ENCODE measurements at places on chromosomes 13 and 19.

DNA sequence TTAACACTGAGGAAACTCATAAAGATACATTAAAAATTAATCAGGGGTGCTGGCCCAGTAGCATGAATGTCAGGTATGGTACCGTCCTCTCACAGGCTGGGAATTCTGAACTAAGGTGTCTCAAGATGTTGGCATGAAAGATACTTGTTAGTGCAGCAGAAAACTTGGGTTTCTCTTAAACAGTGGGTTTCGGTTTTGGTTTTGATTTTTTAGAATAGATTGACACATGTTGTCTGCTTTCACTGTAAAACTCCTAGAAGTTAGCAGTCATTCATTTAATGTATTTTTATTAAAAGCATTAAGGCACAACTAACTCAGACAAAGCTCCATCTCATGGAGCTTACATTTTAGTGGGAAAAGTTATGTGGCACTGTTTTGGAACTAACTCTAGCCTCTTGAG lies 3.5 kb upstream of the OBI1 start:
- no peak for DNase-seq

- no peak for DNase-seq
Observed at GRCh38 chr13:112619730-112620631, 32.0 kb upstream of the TUBGCP3 start.

GRCh38 chr19:46992699-46993535 lies 26.7 kb upstream of the NPAS1 start:
- no peak for DNase-seq

- no peak for DNase-seq
Observed at GRCh38 chr19:6576869-6577475, 14.0 kb downstream of the CD70 start.

GRCh38 chr19:7947939-7948338 lies 4.5 kb upstream of the TIMM44 start:
- DNase-seq: no peak

DNA sequence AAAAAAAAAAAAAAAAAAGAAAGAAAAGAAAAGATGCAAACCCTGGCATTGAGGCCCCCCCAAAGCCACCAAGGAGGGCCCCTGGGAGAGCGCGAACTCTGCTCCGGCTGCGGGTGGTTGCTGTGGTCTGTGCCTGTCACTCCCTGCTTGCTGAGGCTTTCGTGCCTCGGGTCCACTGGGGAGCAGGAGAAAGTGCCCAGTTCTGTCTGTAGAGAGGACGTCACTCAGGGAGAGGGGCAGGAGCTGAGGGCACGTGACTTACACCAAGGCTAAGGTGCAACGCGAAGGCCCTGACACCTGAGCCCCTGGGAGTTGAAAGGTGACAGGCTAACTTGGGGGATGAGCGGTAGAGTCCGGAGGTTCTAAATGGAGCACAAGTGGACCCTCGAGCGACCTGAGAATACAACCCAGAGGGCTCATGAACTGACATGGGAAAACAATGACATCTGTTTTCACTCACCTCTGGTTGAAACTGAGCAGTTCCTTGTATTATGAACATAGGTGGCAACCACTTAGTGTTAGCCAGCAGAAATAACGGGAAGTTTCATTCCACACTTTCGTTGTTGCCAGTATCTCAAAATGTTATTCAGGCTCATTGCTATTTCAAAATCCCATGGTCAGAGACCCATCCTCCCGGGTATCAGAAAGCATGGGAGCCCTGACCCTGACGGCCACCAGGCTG lies 69.2 kb upstream of the TM9SF2 start:
- DNase-seq: no peak

GRCh38 chr13:78085434-78086225 lies 167.0 kb upstream of the EDNRB start:
- DNase-seq: no peak

- no peak for DNase-seq
Observed at GRCh38 chr13:80131204-80131603, 209.7 kb downstream of the SPRY2 start.

- no peak for DNase-seq
Observed at GRCh38 chr13:30915691-30916541, 9.8 kb downstream of the MEDAG start.

GRCh38 chr13:40464337-40465014 lies 202.0 kb downstream of the FOXO1 start:
- no peak for DNase-seq

DNA sequence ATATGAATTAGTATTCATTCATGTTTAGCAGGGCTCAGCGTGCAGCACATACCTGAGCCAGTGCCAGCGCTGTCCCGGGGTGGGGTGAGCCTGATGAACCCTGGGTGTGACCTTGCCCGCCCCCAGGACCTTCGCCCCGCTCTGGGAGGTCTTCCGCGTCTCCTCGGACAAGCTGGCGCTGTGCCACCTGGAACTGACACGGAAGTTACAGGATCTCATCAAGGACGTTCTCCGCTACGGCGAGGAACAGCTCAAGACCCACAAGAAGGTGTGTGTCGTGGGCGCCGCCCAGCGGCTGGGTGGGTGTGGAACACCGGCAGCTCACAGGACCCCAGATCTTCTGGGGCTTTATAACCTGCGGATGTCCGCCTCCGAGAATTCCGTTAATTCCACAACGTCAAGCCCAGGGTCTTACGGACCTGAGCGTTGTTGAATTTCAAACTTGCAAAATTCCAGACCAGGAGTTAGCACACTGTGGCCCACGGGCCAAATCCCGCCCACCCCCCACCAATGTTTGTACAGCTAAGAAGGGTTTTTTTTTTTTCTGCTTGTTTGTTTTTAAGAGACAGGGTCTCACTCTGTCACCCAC lies 15.4 kb downstream of the FCHO1 start:
- peak; percentile 58 for DNase-seq

DNA sequence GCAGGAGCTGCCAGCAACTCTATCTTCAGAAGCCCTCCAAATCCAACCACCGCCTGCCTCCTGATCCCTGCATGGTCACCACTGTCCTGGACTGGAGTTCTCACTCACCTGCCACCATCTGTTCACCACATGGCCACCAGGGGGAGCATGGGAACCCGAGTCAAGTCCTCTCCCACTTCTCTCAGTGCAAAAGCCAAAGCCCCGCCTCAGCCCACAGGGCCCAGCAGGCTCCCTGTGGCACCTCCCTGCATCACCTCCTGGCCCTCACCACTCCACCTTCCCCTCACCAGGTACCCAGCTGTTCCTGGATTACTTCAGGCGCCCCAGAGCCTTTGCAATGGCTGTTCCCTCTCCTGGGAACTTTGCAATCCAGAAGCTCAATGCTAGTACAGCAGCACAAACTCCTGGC lies 5.3 kb downstream of the DHPS start:
- peak; percentile 95 for DNase-seq

GRCh38 chr13:73401769-73402168 lies 343.0 kb downstream of the KLF5 start:
- no peak for DNase-seq

GRCh38 chr19:39671739-39672363 lies 16.1 kb downstream of the LGALS16 start:
- DNase-seq: peak; percentile 60

GRCh38 chr13:24243302-24243701 lies 66.1 kb upstream of the C1QTNF9 start:
- no peak for DNase-seq
